ENCODE measurements at places on chromosomes 6 and 20. TPM values are rescaled to one million over a fixed set of nuclear protein-coding genes. Genes with fewer than 3 reads are reported as not detected.

GRCh38 chr6:36997811-36998722, 7.4 kb upstream of the FGD2 start:
- DNase-seq: peak; percentile 62

DNA sequence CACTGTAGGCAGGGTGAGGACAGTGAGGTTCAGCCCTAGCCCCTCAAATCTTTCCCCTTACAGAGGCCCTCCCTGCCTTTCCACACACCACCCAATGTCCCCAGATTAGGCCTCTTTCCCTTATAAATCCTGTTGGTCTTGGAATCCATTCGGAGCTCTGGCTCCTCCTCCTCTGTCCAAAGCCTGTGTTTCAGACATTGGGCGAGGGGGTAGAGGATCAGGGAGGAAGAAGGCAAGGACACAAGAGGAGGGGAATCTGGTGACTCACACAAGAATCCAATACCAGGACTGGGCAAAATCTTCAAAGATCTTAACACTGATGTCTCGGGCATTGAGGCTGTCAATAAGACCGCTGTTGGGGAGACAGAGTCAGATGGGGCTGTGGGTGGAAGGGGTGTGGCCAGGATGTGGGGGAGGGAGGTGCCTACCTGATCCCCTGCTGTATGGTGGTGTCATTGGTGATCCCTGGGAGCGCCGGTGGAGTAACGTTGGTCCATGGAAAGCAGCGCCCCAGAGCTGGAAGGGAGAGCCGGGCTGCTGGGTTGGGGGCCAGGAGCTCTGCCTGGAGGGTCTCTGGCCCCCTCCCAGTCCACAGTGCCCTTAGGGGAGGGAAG, 7.6 kb downstream of the SLC44A4 start:
- DNase-seq: no peak

DNA sequence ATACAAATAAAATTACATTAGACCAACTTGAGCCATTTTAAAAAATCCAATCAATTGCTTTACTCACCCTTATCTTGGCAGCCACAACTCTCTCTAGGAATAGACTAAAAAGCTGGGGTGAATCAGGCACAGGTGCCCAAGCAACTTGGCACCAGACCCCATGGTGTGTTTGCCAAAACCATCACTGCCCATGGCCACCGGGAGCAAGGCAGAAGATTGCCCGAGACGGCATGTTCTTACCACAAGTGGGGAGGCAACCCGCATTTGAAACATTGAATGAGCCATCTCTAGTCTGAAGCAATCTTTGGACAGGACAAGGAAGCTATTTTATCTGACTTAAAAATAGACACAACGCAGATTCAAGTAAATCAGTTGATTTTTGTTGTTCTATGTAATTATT, 69.0 kb downstream of the SMLR1 start:
- no peak for DNase-seq

DNA sequence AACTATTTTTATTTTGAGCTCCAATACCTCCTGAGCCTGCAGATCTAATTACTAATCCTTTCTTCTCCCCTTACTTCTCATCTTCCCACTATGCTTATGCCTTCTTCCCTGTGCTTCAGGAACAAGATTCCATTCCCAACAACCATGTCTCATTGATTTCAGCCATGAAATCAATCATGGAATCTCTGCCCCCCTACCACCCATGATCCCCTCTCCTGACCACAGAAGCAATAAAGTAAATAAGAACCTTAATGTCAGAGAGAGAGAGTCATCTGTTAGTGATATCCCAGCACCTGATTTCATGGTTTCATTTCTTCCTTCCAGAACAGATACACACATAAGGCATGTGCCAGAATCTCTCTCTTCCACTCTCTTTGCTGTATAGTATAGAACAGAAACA, 339.7 kb upstream of the KCNQ5 start:
- no peak for DNase-seq

GRCh38 chr6:68657374-68658139, 22.5 kb downstream of the ADGRB3 start:
- DNase-seq: no peak

GRCh38 chr20:37941332-37941731, 38.4 kb downstream of the VSTM2L start:
- DNase-seq: no peak

- DNase-seq: no peak
Observed at GRCh38 chr20:4330011-4330410, 314.7 kb upstream of the RNF24 start.

- no peak for DNase-seq
Observed at GRCh38 chr6:87645080-87645479, 55.1 kb downstream of the ORC3 start.

DNA sequence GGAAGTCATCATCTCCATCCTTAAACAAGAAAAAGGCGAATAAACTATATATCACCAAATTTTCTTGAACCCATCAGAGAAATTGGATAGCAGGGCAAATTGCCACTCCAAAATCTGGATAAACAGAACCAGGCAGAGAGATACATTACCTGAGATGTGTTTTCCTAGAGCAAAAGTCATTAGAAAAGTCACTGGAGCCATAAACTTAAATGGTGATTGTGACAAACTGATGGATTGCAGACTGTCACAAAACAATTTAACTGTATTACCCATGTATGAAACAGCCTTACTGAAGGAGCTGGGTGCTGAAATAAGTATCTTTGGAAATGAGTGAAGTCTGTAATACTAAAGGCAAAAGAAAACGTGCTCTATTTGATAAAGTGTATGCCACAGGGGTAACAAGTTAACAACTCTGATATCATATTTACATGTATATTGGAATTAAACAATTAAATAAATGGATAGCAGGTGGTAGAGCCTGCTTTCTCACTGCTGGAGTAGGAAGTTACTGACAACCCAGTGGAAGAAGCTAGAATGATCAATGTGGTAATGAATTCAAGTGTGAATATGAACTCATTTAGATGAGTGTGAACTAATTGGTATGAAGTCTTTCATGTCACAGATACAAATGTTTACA, 186.9 kb downstream of the LMBRD1 start:
- DNase-seq: peak; percentile 78

GRCh38 chr6:3526962-3527650, 70.3 kb upstream of the SLC22A23 start:
- DNase-seq: no peak

GRCh38 chr6:35302604-35303241, 5.1 kb downstream of the DEF6 start:
- no peak for DNase-seq

GRCh38 chr6:30006170-30007131, 54.6 kb upstream of the POLR1H start:
- DNase-seq: peak; percentile 46

GRCh38 chr20:56711018-56711417, 81.9 kb downstream of the TFAP2C start:
- no peak for DNase-seq

GRCh38 chr20:12924126-12924525, 84.6 kb upstream of the SPTLC3 start:
- DNase-seq: no peak

GRCh38 chr6:15616261-15616660, 46.6 kb downstream of the DTNBP1 start:
- DNase-seq: peak; percentile 20

GRCh38 chr6:29762781-29763214, 39.6 kb downstream of the HLA-F start:
- DNase-seq: no peak

DNA sequence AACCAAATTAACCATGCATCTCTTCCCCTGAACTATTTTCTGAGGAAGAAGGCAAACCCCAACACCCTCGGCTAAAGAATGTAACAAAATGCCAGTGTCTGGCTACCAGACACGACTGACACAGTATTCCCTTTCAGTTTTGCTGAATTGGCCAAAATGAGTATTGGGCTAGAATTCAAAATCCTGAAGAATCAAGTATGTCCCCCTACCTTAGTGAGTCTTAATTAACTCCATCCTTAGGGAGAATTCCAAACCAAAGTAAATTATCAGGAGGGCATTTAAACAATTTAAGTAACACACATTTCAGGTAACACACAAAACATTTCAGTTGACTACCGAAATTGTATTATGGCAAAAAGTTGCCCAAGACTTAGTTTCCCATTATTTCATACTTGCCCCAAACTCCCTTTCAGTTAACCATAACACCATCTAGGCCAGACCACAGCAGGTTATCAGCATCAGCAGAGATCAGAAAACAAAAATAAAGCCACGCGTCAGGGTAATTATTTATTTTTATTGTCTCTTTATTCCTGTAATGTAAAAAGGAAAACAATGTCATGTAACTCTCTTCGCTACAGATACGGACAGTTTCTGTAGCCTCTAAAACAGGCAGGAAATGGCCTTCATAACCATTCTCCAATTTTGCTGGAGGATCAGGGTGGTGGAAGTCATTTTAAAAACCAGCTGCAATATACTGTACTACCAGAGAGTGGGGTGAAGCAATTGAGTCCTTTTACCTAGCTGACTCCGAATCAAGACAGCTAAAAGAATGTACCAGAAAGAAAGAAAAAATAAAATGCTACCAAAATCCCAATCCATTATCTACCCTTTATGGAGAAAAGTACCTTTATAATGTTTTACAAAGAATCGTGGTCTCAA, 1.9 kb downstream of the SNX5 start:
- DNase-seq: peak; percentile 69

GRCh38 chr6:2381872-2382661, 136.7 kb upstream of the GMDS start:
- DNase-seq: no peak

Gene SASH1
- total RNA-seq: 148 TPM

Gene STMND1
- not detected for total RNA-seq

Gene MOCS1
- 25.9 TPM for total RNA-seq

Gene PNPLA1
- total RNA-seq: 0.19 TPM

Gene STMN3
- 84.9 TPM for total RNA-seq

Gene FAM83B
- 12.7 TPM for total RNA-seq

Gene DNAH8
- 0.50 TPM for total RNA-seq

Gene APOBEC2
- not detected for total RNA-seq

Measured in kidney (tissue), 22 donors.